Stimulated activated CD8-positive, alpha-beta memory T cell treated with anti-CD3 and anti-CD28 coated beads, Interleukin-2, amount 100 ng/mL, for 1 hour (primary cell): ENCODE measurements at places on chromosomes 4 and X.

- no peak for DNase-seq
Measured at GRCh38 chr4:84171871-84172270, 327.2 kb downstream of the NKX6-1 start.

DNA sequence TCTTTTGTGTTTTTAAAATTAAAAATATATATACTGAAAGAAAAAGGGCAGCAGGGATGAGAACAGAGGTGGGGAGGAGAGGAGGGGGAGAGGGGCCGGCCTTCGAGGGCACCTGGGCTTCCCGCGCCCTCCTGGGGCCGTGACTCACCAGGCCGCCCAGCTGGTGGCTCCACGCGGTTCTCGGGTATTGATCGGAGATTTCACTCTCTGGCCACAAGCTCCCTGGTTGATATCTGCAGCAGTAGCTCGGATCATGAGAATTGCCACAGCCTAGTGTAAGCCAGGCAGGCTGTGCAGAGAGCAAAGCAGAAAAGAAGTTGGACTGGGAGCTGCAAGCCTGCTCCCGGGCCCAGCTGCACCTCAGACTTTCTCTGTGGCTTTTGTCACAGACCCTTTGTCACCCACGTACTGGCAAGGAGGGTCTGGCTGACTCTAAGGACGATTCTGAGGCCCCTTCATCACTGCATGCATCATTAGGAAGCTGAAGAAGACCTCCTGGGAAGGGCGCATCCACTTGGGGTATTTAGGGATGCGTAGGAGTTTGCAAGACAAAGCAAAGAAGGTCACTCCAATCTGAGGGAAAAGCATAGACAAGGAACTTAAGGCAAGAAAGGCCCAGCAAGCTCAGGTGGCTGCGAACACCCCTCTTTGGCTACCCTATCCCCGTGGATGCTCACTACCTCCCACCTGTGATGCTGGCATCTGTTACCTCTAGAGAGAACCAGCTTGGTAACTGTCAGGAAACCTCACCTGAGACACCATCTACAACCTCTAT is 71.7 kb downstream of the CPZ start:
- DNase-seq: no peak

DNA sequence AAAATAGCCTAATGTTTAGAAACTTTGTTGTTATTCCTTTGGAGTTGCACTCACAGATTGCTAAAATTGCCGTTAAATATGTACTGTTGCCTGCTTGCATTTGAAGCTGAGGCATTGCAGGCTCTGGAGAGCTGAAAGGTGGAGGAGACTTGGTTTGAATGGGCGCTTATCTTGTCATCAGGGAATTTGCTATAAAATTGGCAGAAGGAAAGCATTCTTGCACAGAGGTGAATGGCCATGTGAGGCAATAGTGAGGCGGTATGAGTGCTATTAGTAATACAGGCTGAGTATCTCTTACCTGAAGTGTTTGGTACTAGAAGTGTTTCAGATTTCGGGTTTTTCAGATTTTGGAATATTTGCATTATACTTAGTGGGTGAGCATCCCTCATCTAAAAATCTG is 41.3 kb downstream of the TRAPPC11 start:
- DNase-seq: no peak

- no peak for DNase-seq
Measured at GRCh38 chr4:120481756-120482155, 415.1 kb upstream of the MAD2L1 start.

- DNase-seq: no peak
Measured at GRCh38 chrX:37959212-37960021, 46.9 kb upstream of the SYTL5 start.

DNA sequence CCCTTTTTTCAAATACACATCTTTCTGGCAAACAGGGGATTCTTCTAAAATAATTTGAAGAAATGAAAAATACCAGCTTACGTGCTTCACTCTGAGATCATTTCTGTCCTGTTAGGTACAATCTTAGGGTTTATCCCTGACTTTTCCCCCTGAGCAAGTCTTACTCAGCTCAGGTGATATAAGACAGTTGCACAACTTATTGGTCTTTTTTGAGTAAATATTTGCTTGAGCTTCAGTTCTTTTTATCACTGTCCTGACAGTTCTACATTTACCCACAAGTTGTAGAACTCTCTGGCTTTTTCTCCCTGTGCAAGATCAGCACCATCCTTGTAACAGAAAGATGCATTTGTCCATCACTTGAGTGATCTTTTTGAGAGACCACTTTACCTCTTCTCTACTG is 84.9 kb downstream of the MID1IP1 start:
- no peak for DNase-seq

DNA sequence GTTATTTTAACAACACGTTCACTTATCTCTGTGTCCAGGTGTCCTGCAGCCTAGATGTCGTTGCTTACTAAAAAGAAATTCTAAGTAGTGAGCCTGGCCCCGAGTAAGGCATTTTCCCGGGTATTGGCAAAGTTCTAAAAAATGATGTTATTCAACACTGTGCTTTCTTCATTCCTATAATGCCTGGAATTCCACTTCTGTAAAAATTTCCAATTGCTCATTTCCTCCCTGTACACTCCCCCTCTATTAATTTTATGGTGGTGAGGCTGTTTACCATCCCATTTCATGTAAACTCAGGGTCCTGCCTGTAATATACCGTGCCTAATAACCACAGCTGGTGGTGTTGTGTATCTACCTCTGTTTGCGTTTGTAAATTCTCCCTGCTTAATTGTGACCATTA is 14.2 kb downstream of the BST1 start:
- no peak for DNase-seq

DNA sequence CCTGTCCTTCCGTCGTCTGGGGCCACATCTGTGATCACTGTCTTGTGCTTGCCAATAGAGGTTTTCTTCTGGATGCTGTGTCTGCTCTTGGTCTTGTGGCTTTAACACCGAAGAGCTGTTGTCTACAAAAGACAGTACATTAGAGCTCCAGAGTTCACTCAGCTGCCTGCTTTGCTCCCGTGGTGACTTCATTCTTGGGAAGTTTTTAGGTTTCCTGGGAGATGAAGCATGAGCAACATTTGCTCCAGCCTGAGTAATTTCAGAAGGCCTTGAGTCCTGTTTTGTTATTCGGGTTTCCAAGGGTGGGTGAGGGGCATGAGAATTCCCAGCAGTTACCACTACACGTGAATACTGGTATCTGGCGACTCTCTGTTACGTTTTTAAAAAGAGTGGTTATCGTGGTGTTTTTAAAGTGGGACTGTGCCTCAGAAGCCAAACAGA is 189.2 kb downstream of the SHROOM3 start:
- no peak for DNase-seq
